Mesothelial cell of epicardium (in vitro differentiated cells): ENCODE measurements at places on chromosomes 6 and 20. TPM values are rescaled to one million over a fixed set of nuclear protein-coding genes. Genes with fewer than 3 reads are reported as not detected.

- no peak for DNase-seq
These were observed 25.6 kb downstream of the NFYA start for GRCh38 chr6:41098366-41098765.

DNA sequence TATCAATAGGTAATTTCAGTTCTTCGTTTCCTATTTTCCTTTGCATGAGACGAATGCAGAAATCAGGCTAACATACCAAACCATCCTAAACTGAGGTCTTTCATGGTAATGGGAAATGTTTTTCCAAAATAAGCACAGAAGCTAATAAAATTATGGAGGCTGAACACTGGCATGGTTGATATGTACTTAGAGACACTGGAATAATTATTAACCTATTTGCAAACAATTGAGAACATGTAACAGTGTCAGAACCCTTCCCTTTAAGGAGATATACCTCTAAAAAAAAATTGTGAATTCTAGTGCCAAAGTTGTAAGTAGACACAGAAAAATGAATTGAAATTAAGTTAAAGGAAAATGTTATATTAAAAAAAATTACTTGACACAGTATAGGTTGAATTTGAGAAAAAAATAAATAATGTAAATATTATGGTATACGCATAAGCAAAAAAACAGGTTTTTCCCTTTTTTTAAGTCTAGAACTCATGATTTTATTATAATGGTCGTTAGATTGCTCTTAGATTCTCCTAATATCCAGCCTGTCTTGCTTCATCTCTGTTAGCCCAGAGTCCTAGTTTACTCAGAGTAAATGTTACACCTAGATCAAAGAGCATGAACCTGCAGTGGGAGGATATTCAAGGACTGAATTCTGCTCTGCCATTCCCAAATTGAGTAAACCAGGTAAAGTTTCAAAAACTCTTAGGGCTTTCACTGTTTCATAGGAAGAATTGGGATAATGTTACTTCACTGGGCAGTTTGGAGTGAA is 1.7 kb downstream of the SLC17A2 start:
- DNase-seq: no peak

GRCh38 chr6:97468981-97469380 is 186.0 kb upstream of the MMS22L start:
- no peak for DNase-seq

GRCh38 chr6:14036911-14037310 is 80.7 kb upstream of the CD83 start:
- DNase-seq: no peak

Gene ZFP64
- total RNA-seq: 23.6 to 25.9 TPM (median 24.7 TPM) in 3 replicates

Gene VSX1
- not detected in 3 replicates for total RNA-seq

GRCh38 chr6:107806691-107807090 is 17.4 kb downstream of the SCML4 start:
- no peak for DNase-seq

GRCh38 chr20:6700563-6701329 is 66.7 kb upstream of the BMP2 start:
- DNase-seq: no peak

Gene IMPG1
- not detected in 3 replicates for total RNA-seq

- DNase-seq: no peak
These were observed 58.6 kb downstream of the TGM2 start for GRCh38 chr20:38106461-38106860.

- DNase-seq: no peak
These were observed 244.9 kb downstream of the HIVEP2 start for GRCh38 chr6:142700032-142700431.

DNA sequence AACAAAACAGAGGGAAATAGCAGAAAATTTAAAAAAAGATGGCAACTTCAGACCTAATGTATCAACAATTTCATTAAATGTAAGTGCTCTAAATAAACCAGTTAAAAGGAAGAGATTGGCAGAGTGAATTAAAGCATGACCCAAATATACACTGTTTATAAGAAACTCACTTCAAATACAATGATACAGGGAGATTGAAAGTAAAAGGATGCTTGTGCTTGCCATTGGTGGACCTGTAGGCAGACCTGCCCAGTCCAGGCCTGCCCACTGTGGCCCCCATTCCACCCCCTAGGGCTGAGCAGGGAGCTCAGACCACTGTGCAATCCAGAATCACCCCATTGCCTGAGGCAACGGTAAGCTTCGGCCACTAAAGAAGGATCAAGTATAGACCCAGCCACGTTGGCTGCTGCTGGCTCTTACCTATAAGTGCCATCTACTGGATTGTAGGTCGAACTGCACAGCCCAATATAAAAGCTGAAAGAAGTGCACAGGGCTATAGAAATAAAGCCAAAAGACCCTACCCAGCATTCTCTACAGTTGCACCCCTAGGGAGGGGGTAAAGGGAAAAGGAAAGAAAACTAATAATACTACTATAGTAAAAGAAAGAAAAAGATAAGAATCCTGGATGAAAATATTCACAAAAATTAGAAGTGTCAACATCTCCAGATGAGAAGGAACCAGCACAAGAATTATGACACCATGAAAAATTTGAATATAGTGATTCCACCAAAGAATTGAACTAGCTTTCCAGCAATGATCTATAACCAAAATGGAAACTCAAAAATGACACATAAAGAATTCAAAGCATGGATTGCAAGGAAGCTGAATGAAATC is 36.1 kb downstream of the PSMB1 start:
- DNase-seq: no peak

DNA sequence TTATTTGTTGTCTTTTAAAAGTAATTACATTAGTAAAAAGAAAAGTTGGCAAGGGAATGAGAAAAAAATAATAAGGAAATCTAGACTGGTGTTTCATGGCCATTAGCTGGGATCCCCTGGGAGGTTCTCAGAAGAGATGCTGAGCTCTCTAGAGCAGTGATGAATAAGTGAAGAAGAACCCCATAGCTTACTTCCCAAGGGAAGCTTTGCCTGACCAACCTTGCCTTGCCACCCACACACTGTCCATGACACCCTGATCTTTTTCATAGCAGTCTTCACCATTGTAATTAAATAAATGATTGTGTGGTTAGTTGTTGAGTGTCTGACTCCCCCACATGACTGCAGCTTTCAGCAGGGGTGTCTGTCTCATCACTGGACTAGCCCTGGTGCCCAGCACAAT is 5.9 kb downstream of the C6orf163 start:
- no peak for DNase-seq

GRCh38 chr6:88839280-88839679 is 124.1 kb downstream of the RNGTT start:
- no peak for DNase-seq

Gene SLC44A4
- total RNA-seq: 0.40 to 0.94 TPM (median 0.66 TPM) in 3 replicates

GRCh38 chr6:80527552-80528052 is 421.1 kb downstream of the BCKDHB start:
- no peak for DNase-seq

DNA sequence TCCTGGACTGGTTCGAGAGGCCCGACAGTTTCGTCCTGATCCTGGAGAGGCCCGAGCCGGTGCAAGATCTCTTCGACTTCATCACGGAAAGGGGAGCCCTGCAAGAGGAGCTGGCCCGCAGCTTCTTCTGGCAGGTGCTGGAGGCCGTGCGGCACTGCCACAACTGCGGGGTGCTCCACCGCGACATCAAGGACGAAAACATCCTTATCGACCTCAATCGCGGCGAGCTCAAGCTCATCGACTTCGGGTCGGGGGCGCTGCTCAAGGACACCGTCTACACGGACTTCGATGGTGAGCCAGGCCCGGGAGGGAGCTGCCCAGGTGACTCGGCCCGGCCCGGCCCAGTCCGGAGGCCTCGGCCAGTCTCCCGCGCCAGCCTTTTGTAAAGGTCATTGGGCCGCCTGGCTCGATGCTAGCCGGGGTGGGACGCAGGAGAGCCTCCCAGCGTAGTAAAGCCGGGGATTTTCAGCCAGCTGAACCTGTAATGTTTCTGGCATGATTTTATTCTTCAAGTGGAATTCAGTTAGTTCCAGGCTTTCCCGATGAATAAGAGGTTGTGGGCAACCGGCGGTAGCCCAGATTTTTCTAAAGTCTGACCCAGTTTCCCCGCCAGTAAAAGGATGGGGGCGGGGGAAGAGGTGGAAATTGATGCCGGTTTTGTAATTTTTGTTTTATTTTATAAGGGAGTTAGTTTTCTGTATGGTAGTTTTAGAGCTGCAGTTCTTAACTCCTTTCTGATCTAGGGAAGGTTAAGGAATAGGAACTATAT is 1.4 kb downstream of the PIM1 start:
- no peak for DNase-seq
